Activated T-helper 2 cell treated with anti-CD3 and anti-CD28 coated beads, Interferon-gamma antibody, Interleukin-2, Interleukin-4, amounts not matched to agents 10 μg/mL and 5 μg/mL and 100 μg/mL, durations not matched to agents 14 hours and 24 hours and 36 hours (primary cell): ENCODE measurements at places on chromosomes 16 and 17.
A peak's percentile ranks its signal among the peaks of the same experiment; 100 is the strongest.

DNA sequence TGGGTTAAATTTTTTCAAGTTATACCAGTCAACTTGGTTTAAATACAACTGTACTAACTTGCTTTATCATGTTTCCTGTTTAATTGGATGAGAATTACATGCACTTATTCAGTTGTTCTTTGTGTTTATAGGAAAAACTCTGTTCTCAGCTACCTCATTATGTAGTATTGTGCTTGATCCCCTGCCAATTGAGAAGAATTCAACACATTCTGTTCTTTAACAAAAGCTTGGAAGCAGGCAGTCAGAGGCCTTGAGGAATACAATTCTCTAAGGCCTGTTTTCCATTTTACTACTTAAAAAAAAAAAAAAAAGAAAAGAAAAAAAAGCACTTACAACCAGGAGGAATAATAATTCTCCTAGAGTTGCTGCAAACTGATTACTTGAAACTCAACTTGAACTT, 60.6 kb upstream of the CMIP start:
- DNase-seq: no peak

DNA sequence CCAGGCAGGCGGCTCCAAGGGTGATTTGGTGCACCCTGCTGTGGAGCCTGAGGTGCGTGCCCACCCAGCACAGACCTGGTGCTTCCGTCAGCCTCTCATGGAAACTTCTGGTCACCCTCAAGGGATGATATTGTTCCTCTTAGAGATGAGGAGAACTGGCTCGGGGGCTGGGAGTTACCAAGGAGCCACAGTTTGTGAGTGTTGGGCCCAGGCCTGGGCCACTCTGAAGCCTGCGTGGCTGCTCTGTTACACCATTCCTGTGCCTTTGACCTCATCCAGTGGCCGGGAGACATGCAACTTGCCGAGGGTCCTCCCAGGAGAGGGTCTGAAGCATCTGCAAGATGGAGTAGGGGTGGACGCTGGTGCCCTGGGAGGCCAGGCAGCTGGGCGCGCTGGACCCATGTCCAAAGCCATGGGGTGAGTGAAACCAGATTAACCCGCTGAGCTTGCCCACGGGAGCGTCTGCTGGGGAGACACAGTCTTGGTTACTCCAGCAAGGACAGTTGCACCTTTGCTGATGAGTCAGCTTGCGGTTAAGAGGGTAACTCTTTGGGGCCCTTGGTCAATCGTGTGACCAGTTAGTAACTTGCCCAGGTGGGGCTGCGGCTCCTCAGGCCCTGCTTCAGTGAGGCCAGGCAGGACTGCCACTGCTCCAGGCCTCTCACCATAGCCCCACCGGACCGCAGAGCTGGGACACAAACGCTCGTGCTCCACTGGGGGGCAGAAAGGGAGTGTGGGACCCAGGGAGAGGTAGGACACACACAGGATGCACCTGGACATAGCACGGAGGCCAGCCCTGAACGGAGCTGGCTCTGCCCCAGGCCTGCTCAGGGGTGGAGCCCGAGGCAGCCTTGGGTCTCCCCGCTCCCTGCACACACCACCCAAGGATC, 7.5 kb downstream of the C16orf90 start:
- no peak for DNase-seq

DNA sequence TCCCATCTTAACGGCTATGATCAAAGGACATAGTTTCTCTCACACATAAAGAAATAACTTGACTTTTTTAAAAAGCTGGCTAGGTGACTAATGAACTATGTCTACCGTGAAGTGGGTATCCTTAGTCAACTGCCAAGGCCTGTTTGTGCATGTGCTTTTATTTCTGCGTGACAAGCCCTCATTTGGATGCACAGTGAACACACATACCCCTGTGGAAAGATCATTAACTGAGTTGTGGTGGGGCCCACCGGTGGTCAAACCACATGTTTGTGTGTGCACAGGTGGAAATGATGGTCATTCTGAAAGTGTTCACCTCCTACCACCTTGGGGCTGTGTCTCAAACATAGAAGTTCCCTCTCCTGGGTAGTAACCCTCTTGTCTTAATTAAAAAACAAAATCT, 256.1 kb upstream of the SALL1 start:
- no peak for DNase-seq

DNA sequence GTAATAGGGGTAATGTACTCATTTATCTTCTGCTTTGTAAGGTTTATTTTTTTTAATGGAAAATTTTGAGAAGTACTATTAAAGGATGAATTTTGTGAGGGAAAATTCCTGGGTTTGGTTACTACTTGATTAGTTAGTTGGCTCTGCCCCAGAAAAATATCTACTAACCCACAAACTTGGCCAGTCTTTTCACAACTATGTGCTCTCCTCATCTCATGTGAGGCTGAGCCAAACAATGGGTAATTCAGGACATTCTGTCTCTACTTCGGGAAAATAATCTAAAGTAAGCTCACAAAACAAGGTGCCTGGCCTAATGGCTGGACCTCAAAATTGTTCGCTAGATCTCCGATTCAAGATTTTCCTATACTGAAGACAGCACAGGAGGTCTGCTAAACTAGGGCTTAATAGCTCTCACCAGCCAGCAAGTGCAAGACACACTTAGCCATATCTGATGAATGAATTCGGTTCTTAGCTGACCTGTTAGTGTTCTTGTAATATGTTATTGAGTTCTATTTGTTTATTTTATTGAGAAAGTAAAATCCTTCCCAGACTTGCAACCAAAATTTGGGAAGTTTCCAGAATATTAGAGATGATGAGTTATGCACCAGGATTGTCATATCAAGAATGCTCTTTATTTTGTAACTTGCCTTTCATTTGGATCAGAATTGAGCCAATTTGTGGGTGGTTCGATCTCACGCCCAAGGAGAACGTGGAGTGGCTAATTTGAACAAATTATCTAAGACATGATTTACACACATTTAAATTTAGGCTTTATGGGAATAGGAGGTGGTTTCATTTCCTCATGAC, 5.7 kb downstream of the KCNJ16 start:
- no peak for DNase-seq

GRCh38 chr17:50621574-50622031, 13.1 kb upstream of the ABCC3 start:
- no peak for DNase-seq

DNA sequence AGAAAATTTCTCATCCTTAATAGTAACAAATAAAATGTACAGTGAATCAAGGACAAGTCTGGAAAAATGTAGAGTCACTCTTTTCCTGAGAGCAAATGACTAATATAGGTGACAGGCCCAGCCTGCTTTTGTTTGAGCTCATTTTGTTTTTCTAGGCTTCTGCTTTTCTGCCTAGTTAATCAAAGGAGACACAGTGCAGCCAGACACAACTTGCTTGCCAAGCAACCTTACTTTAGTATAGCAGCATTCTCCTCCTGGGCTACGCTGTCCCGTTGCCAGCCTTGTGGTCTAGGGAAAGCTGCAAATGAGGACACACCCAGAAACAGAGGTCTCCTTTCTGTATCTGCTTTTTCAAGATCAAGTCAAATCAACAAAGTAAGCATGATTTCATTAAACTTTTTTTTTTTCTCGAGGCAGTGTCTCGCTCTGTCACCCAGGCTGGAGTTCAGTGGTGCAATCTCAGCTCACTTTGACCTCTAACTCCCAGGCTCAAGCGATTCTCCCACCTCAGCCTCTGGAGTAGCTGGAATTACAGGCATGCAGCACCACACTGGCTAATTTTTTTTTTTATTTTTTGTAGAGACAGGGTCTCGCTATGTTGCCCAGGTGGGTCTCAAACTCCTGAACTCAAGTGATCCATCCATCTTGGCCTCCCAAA, 17.2 kb downstream of the GINS3 start:
- DNase-seq: no peak

DNA sequence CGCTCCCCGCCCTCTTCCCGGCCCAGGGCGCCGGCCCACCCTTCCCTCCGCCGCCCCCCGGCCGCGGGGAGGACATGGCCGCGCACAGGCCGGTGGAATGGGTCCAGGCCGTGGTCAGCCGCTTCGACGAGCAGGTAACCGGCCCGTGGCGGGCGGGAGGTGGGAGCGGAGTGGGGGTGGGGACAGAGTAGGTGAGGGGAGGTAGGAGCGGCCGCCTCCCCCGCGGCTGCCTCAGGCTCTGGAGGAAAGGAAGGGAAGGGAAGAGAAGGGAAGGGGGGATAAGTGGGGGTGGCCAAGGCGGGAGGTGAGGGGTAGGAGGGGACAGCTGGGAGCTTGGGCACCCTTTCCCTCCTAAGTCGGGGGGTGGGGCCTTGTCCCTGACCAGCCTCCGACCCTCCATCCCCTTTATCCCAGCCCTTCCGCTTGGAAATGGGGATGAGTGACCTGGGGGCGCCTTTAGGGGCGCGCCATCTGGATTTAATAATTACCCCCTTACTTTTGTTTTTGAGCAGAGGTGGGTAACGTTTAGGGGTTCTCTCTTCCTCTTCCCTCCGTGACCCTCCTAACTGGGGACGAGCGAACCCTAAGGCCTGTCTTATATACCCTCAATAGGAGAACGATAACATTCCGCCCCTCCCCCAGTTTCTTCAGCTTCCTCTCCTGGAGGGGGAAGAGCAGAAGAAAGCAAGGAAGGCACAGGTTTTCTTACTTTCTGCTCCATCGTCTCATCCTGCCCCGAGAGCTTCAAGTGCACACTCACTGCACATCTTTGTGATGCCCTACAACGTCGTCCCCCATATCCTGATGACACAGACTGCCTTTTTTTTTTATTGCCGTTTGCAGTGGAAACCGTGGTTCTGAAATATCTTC, 694 bp downstream of the NF1 start:
- peak; percentile 16 for DNase-seq

DNA sequence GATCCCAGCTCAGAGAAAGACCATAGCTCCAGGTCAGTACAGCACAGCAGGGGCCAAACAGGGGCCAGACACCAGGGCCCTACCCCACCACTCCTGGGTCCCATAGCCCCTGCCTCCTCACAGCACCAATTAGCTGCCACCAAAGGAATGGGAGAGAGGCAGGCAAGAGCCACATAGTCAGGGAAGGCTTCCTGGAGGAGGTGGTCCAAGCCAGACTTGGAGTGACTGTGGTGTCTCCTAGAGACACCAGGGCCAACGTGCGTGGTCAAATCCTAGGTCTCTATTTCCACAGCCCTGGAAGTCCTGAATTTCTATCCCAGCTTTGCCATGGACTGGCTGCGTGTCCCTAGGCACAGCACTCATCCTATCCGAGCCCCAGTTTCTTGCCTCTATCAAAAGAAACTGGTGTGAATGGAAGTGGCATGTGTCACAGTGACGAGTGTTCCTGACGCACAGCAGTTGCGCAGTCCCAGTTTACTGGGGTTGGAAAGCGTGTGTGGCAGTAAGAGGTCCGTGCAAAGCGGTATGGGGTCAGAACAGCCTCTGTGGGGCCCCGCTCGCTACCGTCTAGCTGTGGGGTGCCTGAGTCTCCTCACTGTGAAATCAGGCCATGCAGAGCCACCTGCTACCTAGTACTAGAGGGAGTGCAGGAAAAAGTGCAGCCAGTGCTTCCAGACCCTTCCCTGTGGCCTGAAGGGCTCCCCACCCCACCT, 23.5 kb downstream of the KCNJ12 start:
- DNase-seq: no peak

- DNase-seq: no peak
Observed at GRCh38 chr17:76500074-76500746, 1.0 kb downstream of the RHBDF2 start.

GRCh38 chr16:85420501-85421337, 192.4 kb upstream of the GSE1 start:
- peak; percentile 66 for DNase-seq

GRCh38 chr17:61057257-61057656, 342.4 kb upstream of the TBX2 start:
- no peak for DNase-seq

GRCh38 chr17:46078675-46079074, 79.6 kb downstream of the STH start:
- DNase-seq: no peak

DNA sequence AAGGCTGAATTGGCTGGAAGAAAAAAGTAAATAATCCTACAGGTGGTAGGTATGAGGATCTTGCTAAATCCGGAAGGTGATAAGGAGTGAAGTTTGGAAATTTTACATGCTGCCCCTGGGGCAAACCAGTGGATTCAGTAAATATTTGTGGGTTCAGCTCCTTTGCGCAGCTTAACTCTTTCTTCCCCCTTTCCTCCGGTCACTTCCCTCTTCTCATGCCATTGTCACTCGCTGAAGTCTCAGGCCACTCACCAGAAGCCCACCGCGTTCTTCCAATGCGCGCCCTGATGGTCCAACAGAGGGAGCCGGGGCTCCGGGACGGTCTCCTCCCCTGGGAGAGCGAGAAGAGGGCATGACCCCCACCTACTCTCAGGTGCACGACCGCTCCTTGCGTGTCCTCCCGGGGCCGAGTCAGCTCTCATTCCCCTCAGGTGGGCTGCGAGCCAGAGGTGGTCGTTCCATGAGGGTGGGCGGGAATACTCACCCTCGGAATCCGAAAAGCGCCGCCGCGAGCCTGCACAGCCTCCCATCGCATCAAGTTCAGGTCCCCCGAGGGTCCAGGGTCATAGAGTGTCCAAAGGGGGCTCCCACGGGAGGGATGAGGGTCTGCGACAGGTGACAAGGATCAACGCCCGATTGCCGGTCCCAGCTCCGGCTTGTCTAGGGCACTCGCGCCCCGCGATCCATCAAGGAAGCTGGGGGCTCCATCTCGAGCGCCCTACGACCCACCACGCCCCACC, 474 bp downstream of the CLN3 start:
- no peak for DNase-seq

- DNase-seq: no peak
Observed at GRCh38 chr17:76499267-76499667, 2.0 kb downstream of the RHBDF2 start.

- no peak for DNase-seq
Observed at GRCh38 chr17:35709874-35710273, 21.6 kb upstream of the RASL10B start.

GRCh38 chr17:82566129-82566960, 46.8 kb downstream of the FOXK2 start:
- no peak for DNase-seq

DNA sequence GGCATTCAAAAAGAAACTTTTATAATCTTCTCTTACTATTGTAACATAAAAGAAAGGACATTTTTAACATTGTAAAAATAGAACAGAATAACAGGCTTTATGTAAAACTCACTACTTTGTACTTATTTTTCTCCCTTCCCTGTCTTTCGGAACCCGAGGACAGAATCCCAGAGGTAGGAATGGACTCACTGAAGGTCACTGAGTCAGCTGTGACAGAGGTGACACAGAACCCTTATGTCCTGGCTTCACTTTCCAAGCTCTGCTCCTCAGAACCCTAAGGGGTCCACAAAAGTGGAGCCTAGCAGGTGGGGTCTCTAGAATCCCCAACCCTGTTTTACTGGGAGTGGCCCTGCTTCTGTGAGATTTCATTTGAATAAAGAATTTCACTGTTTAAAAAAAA, 3.7 kb downstream of the KCTD13 start:
- DNase-seq: no peak
